ENCODE measurements at places on chromosomes 5 and 9.

DNA sequence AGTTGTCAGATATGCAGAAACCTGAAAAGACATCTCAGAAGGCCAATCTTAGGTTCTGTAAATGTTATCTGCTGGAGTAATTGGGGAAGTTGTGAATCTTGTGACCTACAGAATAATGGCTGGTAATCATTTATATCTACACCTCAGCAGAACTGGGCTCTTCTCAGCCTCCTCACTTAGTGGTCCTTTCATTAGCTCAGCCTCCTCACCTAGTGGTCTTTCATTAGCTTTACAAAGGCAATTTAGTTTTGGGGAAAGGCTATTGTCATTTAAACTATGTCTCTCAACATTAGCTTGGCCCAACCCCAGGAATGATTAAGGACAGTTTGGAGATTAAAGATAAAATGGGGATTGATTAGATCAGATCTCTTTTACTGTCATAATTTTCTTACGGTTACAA, 284.2 kb upstream of the SGCD start:
- no peak for DNase-seq

- DNase-seq = no peak
Measured at GRCh38 chr5:20420991-20421595, 433.1 kb upstream of the CDH18 start.

DNA sequence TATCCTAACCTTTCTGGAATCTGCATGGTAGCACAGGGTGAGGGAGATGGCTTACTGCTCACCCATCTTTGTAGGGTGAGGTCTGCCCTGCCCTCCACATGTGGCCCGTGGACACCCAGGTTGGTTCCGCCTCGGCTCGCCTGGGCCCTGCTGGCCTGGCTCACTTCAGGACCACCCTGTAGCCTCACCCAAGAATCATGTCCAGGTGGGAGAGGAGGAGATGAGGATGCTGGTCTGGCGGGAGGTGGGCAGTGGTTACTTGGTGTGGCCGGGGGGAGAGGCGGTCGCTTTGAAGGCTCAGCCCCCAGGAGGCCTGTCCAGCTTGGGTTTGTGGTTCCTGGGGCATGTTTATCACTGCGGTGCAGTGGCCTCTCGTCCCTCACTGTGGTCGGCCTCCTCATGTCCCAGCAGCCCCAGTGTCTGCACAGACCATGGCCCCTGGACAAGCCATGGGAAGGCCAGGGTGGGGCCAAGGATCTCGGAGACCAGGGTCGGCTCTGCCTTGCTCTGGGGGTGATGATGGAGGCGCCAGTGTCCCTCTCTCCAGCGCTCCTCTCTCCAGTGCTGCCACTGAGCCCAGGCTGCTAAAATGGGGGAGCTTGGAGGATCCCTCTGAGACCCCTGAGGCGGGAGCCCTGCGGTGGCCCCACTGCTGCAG, 4.6 kb downstream of the OBP2B start:
- DNase-seq = no peak

- DNase-seq = no peak
Measured at GRCh38 chr9:14079440-14079839, 234.5 kb downstream of the NFIB start.

DNA sequence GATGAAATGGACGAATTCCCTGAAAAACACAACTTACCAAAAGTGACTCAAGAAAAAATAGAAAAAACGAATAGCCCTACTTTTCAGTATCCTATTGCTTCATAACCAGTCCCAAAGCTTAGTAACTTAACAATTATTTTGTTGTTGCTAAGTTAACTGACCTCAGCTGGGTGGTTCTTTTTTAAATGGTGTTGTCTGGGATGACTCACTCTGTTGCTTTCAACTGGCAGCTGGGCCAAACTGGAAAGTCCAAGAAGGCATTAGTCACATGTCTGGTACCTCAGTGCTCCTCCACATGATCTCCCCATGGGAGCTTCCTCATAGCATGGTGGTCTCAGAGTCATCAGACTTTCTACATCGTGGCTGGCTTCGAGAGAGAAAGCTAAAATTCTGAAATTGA, 47.8 kb upstream of the ADAMTS2 start:
- no peak for DNase-seq

- no peak for DNase-seq
Measured at GRCh38 chr9:130276955-130277354, 11.4 kb downstream of the HMCN2 start.

All from activated T-helper 1 cell treated with anti-CD3 and anti-CD28 coated beads, Interleukin-2, amount 50 U/mL, for 16 hours (primary cell).